ENCODE measurements at places on chromosomes 6 and 20. TPM values are rescaled to one million over a fixed set of nuclear protein-coding genes. Genes with fewer than 3 reads are reported as not detected.

Gene DLK2
- 0.52 TPM for total RNA-seq

Gene SLC22A7
- total RNA-seq, result not detected

Gene PACRG
- not detected for total RNA-seq

Gene PLA2G7
- total RNA-seq, result not detected

Gene NRSN1
- not detected for total RNA-seq

Gene GFRAL
- not detected for total RNA-seq

Gene GSTA3
- not detected for total RNA-seq

Gene PLCB4
- not detected for total RNA-seq

Gene ZKSCAN3
- total RNA-seq, result 1.3 TPM

Gene KHDC1
- 1.6 TPM for total RNA-seq

Gene TCF15
- not detected for total RNA-seq

Gene COMMD7
- total RNA-seq, result 36.6 TPM

Gene NKX2-2
- not detected for total RNA-seq

Gene MTFR2
- total RNA-seq, result 19.2 TPM

Gene FERMT1
- total RNA-seq, result 0.12 TPM

Gene KAT14
- total RNA-seq, result 10.3 TPM

Gene PHACTR1
- total RNA-seq, result not detected

Gene PI16
- total RNA-seq, result 0.24 TPM

Gene MYCT1
- total RNA-seq, result not detected

Gene IRF4
- total RNA-seq, result 504 TPM

Gene CST7
- 37.8 TPM for total RNA-seq

Gene SCUBE3
- total RNA-seq, result not detected

Gene ZC2HC1B
- not detected for total RNA-seq

Gene COL19A1
- total RNA-seq, result not detected

Gene HLA-DQB1
- 7.4 TPM for total RNA-seq

Gene TPD52L2
- 38.9 TPM for total RNA-seq

Gene GSTA2
- total RNA-seq, result not detected

Gene ALDH8A1
- total RNA-seq, result not detected

Gene SASH1
- not detected for total RNA-seq

Gene OPN5
- not detected for total RNA-seq

Gene DDX43
- total RNA-seq, result not detected

Gene ADAM33
- not detected for total RNA-seq

Gene FOXF2
- not detected for total RNA-seq

Gene KCTD20
- total RNA-seq, result 32.8 TPM

Gene AIF1
- 129 TPM for total RNA-seq

Gene SLC17A2
- total RNA-seq, result 0.14 TPM

Gene ROS1
- not detected for total RNA-seq

Gene GABRR1
- total RNA-seq, result not detected

Gene ECT2L
- total RNA-seq, result not detected

Gene ABHD16B
- total RNA-seq, result not detected

Gene CST2
- total RNA-seq, result not detected

Gene C6orf15
- not detected for total RNA-seq

Gene TRIM39
- total RNA-seq, result 14.5 TPM

Gene KIF25
- total RNA-seq, result not detected

Gene CST4
- not detected for total RNA-seq

Gene PKHD1
- not detected for total RNA-seq

Gene MCHR2
- not detected for total RNA-seq

Gene TRIM40
- not detected for total RNA-seq

Gene SH3BGRL2
- 0.76 TPM for total RNA-seq

Gene COX4I2
- total RNA-seq, result not detected

Gene IL17A
- 0.12 TPM for total RNA-seq

Gene MAPK13
- total RNA-seq, result 51.4 TPM

Gene NR2E1
- total RNA-seq, result not detected

Gene TINAG
- total RNA-seq, result not detected

Gene CCND3
- total RNA-seq, result 1,165 TPM

Gene CDSN
- total RNA-seq, result not detected

Data from activated naive CD4-positive, alpha-beta T cell treated with anti-CD3 and anti-CD28 coated beads for 36 hours (primary cell).